CD4-positive, alpha-beta T cell (primary cell): ENCODE measurements at places on chromosomes 6 and 20. TPM values are rescaled to one million over a fixed set of nuclear protein-coding genes. Genes with fewer than 3 reads are reported as not detected.

- H3K4me1 ChIP-seq = no peaks in the 10 kb centered on the region
- no peak overlapping the region for H3K27ac ChIP-seq
- H3K36me3 ChIP-seq = no peaks in the 10 kb centered on the region
- H3K4me3 ChIP-seq = no peak overlapping the region
Measured at GRCh38 chr6:93550551-93551276, 131.4 kb upstream of the EPHA7 start.

- H3K4me3 ChIP-seq = no peak overlapping the region
- H3K27me3 ChIP-seq = no peaks in the 10 kb centered on the region
- H3K27ac ChIP-seq = no peak overlapping the region
- no peaks in the 10 kb centered on the region for H3K4me1 ChIP-seq
- DNase-seq = no peak
- no peaks in the 10 kb centered on the region for H3K36me3 ChIP-seq
Measured at GRCh38 chr6:3442431-3443220, 14.2 kb downstream of the SLC22A23 start.

DNA sequence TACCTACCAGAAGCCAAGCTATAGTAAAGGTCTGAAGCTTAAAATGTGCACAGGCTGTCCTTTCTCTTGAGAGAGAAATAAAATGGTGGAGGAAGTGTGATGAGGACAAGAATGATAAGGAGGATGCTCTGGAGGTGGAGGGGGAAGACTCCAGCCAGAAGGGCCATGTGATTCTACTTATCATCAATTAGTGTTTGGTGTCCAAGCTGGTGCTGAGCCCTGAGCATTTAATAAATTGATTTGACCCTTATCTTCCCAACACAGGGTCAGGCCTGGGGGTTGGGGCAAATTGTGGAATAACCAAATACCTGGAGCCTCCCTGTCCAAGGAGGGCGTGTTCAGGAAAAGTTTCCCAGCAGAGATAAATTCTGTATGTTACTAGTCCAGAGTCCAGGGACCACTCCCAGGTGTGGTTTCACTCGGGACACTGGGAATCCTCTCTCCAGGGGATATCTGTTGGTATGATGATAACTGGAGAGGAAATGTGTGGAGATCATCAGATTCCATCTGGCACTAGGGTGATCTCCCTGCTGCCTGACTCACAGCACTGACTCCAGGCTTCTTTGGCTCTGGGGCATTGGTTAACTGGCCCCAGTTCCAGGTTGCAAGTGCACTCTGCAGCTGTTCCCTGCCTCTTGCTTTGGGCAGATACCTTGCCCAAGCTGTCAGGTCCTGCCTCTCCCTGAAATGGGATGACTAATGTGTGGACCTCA lies 3.8 kb upstream of the MYBL2 start:
- peaks cover 19% of the 10 kb centered on the region for H3K4me1 ChIP-seq
- peaks cover 2% of the 10 kb centered on the region for H3K27me3 ChIP-seq
- no peak overlapping the region for H3K4me3 ChIP-seq

DNA sequence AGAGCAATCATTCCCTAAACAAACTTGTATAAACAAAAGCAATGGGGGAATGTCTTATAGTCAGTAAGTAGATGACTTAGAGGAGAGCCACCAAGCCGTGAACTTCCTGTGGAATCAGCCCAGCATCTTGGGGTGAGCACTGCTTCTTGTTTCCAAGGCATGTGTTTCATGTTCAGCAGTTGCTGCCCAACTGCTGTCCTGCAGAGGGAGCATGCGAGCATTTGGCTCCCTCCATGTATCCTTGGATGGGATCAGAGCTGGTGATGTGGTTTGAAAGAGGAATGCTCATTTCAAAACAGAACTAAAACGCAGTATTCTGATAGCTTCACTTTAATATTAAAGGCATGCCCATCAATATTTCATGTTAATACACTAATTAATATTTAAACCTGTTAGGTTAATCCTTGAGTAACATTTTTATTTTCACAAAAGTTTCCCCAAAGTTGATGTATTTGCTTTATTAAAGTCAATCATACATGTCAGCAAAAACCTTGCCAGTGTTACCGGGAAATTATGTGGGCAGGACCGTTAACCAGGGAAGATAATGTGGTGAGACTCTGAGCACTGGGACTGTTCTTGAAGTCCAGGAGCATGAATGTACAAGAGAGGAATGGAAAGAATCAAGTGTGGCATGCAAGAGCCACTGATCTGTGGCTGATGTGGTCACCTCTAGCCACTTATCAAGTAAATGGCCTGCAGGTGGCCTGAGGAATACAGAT lies 172.1 kb upstream of the GGTLC1 start:
- no peaks in the 10 kb centered on the region for H3K4me1 ChIP-seq
- H3K36me3 ChIP-seq = no peaks in the 10 kb centered on the region
- no peaks in the 10 kb centered on the region for H3K27me3 ChIP-seq
- no peak overlapping the region for H3K27ac ChIP-seq
- DNase-seq = no peak
- no peak overlapping the region for H3K4me3 ChIP-seq

DNA sequence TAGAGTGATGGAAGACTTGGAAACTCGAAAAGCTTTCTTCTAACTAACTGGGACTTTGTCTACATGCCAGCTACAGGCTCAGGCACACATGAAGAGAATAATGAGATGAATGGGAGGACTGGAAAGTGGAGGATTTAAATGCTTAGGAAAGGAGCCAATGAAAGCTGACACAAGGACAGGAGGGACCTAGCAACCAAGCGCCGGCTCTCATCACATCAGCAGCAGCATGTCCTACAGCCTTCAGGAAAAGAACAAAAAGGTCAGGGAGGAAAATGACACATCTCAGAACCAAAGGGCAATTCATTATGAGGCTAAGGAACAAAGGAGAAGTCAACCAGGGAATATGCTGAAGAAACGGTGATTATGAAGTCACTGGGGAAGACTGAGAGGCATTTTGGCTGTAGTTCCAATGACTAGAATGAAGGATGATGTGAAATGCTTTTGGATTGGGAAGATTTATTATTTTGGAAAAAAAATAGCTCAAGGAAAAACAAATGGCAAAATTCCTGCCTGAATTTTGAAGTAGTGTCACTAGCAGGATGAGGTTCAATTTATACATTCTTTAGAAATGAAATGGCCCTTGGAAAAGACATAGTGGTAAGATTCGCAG lies 5.7 kb downstream of the BACH2 start:
- no peaks in the 10 kb centered on the region for H3K36me3 ChIP-seq
- H3K27me3 ChIP-seq = no peaks in the 10 kb centered on the region
- no peak for DNase-seq
- no peak overlapping the region for H3K27ac ChIP-seq

GRCh38 chr6:40075056-40075590 lies 140.9 kb upstream of the MOCS1 start:
- no peak for DNase-seq
- H3K27me3 ChIP-seq = no peaks in the 10 kb centered on the region
- H3K4me1 ChIP-seq = no peaks in the 10 kb centered on the region
- H3K36me3 ChIP-seq = no peaks in the 10 kb centered on the region

GRCh38 chr20:14142964-14143627 lies 147.8 kb downstream of the MACROD2 start:
- no peak for DNase-seq
- H3K4me3 ChIP-seq = no peak overlapping the region
- no peak overlapping the region for H3K27ac ChIP-seq
- H3K4me1 ChIP-seq = no peaks in the 10 kb centered on the region

DNA sequence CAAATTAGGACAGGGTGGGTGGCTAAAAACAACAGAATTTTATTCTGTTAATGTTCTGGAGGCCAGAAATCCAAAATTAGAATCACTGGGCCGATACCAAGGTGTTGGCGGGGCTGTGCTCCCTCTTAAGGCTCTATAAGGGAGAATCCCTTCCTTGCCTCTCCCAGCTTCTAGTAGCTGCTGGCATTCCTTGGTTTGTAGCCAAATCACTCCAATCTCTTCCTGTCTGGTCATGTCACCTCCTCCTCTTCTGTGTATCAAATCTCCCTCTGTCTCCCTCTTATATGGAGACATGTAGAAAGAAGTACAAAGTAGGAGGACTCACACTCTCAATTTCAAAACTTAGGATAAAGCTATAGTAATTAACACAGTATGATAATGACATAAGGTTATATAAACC lies 102.9 kb upstream of the SIRPA start:
- H3K27me3 ChIP-seq = peaks cover 5% of the 10 kb centered on the region
- H3K4me1 ChIP-seq = no peaks in the 10 kb centered on the region
- H3K36me3 ChIP-seq = no peaks in the 10 kb centered on the region
- H3K27ac ChIP-seq = no peak overlapping the region
- no peak for DNase-seq

- H3K27ac ChIP-seq = no peak overlapping the region
- no peak for DNase-seq
- H3K27me3 ChIP-seq = no peaks in the 10 kb centered on the region
- H3K4me3 ChIP-seq = no peak overlapping the region
- no peaks in the 10 kb centered on the region for H3K36me3 ChIP-seq
Measured at GRCh38 chr6:37814374-37814773, 5.2 kb upstream of the ZFAND3 start.

- no peak for DNase-seq
- no peaks in the 10 kb centered on the region for H3K4me1 ChIP-seq
- peaks cover 92% of the 10 kb centered on the region for H3K36me3 ChIP-seq
- H3K27me3 ChIP-seq = no peaks in the 10 kb centered on the region
- H3K4me3 ChIP-seq = no peak overlapping the region
- no peak overlapping the region for H3K27ac ChIP-seq
Measured at GRCh38 chr20:48633620-48634257, 194.1 kb downstream of the PREX1 start.

GRCh38 chr6:90397047-90397446 lies 100.4 kb upstream of the BACH2 start:
- DNase-seq = no peak
- H3K4me3 ChIP-seq = no peak overlapping the region
- no peaks in the 10 kb centered on the region for H3K36me3 ChIP-seq
- peaks cover 51% of the 10 kb centered on the region for H3K4me1 ChIP-seq

DNA sequence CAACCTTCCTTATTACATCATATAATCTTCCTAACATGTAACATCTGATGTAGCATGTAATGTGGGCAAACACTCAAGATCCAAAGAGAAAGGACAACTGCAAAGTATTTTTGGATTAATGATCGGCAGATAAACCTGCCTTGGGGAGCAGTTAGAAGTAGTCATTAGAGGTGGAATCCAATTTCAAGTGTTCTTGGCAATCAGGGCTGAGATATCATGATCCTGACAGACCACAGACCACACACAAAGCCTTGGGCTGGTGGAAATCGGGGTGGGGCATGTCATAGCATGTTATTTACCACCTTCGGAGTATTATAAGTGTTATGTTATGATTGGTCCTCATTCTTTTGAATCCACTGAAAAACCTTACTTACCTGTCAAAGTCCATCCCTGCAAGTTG lies 16.3 kb downstream of the NCOA5 start:
- no peaks in the 10 kb centered on the region for H3K4me1 ChIP-seq
- no peak for DNase-seq
- no peak overlapping the region for H3K27ac ChIP-seq
- H3K36me3 ChIP-seq = peaks cover 63% of the 10 kb centered on the region
- H3K27me3 ChIP-seq = no peaks in the 10 kb centered on the region

DNA sequence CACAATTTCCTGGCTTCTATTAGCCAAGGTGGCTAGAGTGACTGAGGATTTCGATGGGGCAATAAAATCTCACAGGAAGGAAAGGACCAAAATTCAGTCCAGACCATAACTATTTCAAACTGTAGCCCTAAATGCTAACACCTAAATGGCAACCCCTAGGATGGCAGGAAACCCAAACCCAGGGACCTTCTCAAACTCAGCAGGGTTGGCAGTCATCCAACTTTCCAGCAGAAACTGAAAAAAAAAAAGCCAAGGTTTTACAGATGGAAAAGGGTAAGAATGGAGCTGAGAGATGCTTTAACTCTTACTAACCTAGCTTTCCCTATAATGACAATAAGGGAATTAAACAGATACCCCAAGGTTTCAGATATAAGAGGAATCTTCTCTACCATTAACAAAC lies 10.5 kb downstream of the IBTK start:
- no peaks in the 10 kb centered on the region for H3K4me1 ChIP-seq
- peaks cover 20% of the 10 kb centered on the region for H3K36me3 ChIP-seq
- H3K27me3 ChIP-seq = no peaks in the 10 kb centered on the region
- H3K4me3 ChIP-seq = no peak overlapping the region

- no peaks in the 10 kb centered on the region for H3K27me3 ChIP-seq
- DNase-seq = no peak
- H3K4me1 ChIP-seq = no peaks in the 10 kb centered on the region
- no peak overlapping the region for H3K27ac ChIP-seq
- H3K36me3 ChIP-seq = no peaks in the 10 kb centered on the region
Measured at GRCh38 chr6:103002282-103002681, 1608.8 kb downstream of the GRIK2 start.

DNA sequence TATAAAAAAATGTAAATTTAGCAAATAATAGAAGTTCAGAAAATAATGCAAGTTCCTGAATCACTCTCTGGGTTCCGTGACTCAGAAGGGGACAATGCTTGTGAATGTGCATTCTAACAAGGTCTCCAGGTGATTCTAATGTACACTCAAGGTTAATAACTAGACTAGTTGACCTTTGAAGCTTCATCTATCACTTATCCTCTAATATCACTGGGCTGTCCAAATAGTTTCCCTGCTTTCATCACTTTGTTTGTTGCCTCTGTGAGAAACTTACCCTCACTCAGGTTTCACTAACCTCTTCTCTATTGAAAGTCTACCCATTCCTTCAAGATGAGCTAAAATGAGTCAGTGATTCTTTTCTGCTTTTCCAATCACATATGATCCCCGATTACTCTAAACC lies 189.0 kb downstream of the BTBD9 start:
- no peaks in the 10 kb centered on the region for H3K27me3 ChIP-seq
- DNase-seq = no peak
- H3K27ac ChIP-seq = no peak overlapping the region
- no peaks in the 10 kb centered on the region for H3K4me1 ChIP-seq
- no peaks in the 10 kb centered on the region for H3K36me3 ChIP-seq

DNA sequence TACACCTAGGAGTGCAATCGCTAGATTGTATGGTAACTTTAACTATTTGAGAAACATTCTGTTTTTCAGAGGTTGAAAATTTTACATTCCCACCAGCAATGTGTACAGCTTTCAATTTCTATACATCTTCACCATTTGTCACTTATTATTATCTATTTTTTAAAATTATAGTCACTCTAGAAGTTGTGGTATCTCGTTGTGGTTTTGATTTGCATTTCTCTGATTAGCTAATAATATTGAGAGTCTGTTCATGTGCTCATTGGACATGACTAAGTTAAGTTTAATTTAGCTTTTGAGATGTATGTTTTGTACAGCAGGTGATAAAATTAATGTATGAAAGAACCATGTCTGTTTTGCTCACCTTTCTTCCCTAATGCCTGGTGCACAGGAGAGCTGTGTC lies 34.8 kb upstream of the PLCB1 start:
- H3K4me1 ChIP-seq = no peaks in the 10 kb centered on the region
- no peaks in the 10 kb centered on the region for H3K27me3 ChIP-seq
- no peaks in the 10 kb centered on the region for H3K36me3 ChIP-seq

GRCh38 chr6:111761783-111762312 lies 111.4 kb downstream of the FYN start:
- peaks cover 2% of the 10 kb centered on the region for H3K36me3 ChIP-seq
- peaks cover 81% of the 10 kb centered on the region for H3K4me1 ChIP-seq
- H3K4me3 ChIP-seq = no peak overlapping the region
- no peaks in the 10 kb centered on the region for H3K27me3 ChIP-seq

Gene GLP1R
- not detected for total RNA-seq

Gene PRND
- total RNA-seq = not detected

Gene FGD2
- total RNA-seq = 1.2 TPM

Gene YIPF3
- total RNA-seq = 37.9 TPM

Gene PAK5
- total RNA-seq = not detected

Gene PLAGL2
- 16.9 TPM for total RNA-seq

Gene SMIM26
- 78.7 TPM for total RNA-seq

Gene MLIP
- total RNA-seq = not detected

Gene RBBP8NL
- total RNA-seq = not detected

Gene MUC22
- total RNA-seq = not detected
